ENCODE measurements at places on chromosomes 2 and 18.

GRCh38 chr2:196696423-196697079 is 57.0 kb downstream of the CCDC150 start:
- no peak for DNase-seq

DNA sequence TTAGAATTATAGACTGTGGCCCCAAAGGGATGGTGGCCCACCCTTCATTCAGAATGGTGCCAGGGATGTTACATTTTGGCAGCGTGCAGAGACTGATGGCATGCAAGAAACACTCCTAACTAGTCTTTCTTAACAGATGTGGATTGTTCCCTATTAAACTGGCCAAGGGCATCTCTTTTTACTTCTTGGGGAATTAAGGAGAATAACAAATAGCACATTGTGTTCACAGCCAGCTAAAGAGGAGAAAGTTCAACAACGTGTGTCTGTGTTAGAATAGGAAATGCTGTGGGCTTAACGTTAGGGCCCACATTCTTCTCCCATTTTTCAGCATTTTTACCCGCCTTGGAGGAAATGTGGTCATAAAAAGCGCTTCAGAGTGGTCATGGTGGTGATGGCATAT is 404.8 kb downstream of the CDH2 start:
- DNase-seq, result no peak

DNA sequence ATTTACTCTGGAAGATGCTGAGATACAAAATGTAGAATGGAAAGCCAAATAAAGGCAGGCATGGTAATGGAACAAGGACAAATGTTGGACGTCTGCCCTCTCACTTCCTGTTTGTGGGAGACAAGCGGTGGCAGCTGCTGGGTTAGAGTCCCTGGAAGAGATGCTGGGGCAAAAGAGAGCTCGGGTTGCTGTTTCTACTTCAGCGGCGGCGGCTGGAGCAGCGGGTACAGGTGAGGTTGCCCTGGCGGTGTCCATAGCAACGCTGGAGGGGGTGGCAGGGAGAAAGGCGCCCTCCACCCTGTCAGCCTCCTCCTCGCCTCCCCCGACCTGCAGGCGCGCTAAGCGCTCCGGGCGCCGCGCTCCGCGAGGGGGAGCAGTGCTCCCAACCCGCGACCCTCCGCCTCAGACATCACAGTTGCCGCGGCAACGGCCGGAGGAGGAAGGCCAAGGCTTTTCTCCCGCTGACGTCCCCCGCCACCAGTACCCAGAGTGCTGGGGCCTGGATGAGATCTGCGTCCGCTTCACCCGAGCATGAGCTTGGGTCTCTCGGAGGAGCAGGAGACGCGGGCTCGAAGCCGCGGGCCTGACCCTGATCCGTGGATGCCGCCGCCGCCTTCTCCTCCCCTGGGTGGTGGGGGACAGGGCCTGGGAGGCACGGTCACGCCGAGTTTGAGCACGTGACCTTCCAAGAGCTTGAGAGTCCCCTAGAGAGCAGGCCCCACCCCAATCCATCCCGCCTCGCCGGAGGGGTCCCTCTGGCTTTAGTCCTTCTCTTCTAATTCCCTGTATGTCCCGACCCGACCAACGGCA is 65.6 kb downstream of the NOL4 start:
- DNase-seq, result peak; percentile 10

GRCh38 chr18:58228762-58229161 is 184.7 kb downstream of the NEDD4L start:
- DNase-seq, result no peak

GRCh38 chr2:46967990-46968647 is 52.5 kb upstream of the MCFD2 start:
- peak; percentile 79 for DNase-seq

GRCh38 chr2:75025633-75026380 is 67.4 kb downstream of the POLE4 start:
- no peak for DNase-seq

- DNase-seq, result no peak
These were observed 63.5 kb downstream of the DCC start for GRCh38 chr18:52403291-52404021.

All from uterus (tissue), 4 donors.